Regular cardiac myocyte (primary cell): ENCODE measurements at places on chromosomes 3 and 15. TPM values are rescaled to one million over a fixed set of nuclear protein-coding genes. Genes with fewer than 3 reads are reported as not detected.

Gene CYP1A2
- total RNA-seq = not detected in 2 replicates

Gene KCNH8
- not detected in 2 replicates for total RNA-seq

Gene HDC
- total RNA-seq = not detected in 2 replicates

Gene RAD51
- total RNA-seq = 1.1 and 14.2 TPM in 2 replicates

Gene ZWILCH
- 14.4 and 57.3 TPM in 2 replicates for total RNA-seq

Gene NT5DC2
- total RNA-seq = 25.1 and 93.9 TPM in 2 replicates

Gene ATP6V1A
- total RNA-seq = 130 and 189 TPM in 2 replicates

Gene C3orf20
- total RNA-seq = under 0.01 TPM in 1 of 2 replicates, not detected in the other

Gene CAPN3
- 0.77 and 2.0 TPM in 2 replicates for total RNA-seq

Gene KBTBD12
- total RNA-seq = not detected in 2 replicates

Gene RBP2
- total RNA-seq = not detected in 2 replicates

Gene TGM5
- not detected in 2 replicates for total RNA-seq

Gene IGSF10
- under 0.01 and 0.19 TPM in 2 replicates for total RNA-seq

Gene ACTC1
- not detected in 2 replicates for total RNA-seq

Gene SV2B
- total RNA-seq = not detected in 2 replicates

Gene SYNPR
- total RNA-seq = not detected in 2 replicates

Gene EPHB3
- total RNA-seq = 0.38 and 3.1 TPM in 2 replicates

Gene UPK1B
- total RNA-seq = 0.19 and 2.8 TPM in 2 replicates

Gene CPLX3
- not detected in 2 replicates for total RNA-seq

Gene TGFBR2
- 113 and 252 TPM in 2 replicates for total RNA-seq

Gene CYP1A1
- total RNA-seq = 0.19 and 2.5 TPM in 2 replicates

Gene SEMA5B
- total RNA-seq = under 0.01 and 0.28 TPM in 2 replicates

Gene KIF15
- total RNA-seq = 3.1 and 19.0 TPM in 2 replicates

Gene RAB27A
- 8.2 and 9.6 TPM in 2 replicates for total RNA-seq

Gene DNAH12
- under 0.01 and 0.28 TPM in 2 replicates for total RNA-seq

Gene COL6A5
- not detected in 2 replicates for total RNA-seq

Gene SERPINI1
- total RNA-seq = 2.9 and 13.5 TPM in 2 replicates

Gene PAK6
- 0.56 TPM in 1 of 2 replicates, not detected in the other for total RNA-seq

Gene ZNF385D
- total RNA-seq = 0.85 and 0.96 TPM in 2 replicates

Gene IL17RC
- 24.5 and 27.6 TPM in 2 replicates for total RNA-seq

Gene FBLN2
- 109 and 243 TPM in 2 replicates for total RNA-seq

Gene TMEM42
- total RNA-seq = 13.8 and 18.3 TPM in 2 replicates

Gene GABRA5
- 0.28 TPM in 1 of 2 replicates, not detected in the other for total RNA-seq

Gene PTH1R
- total RNA-seq = 0.38 and 0.85 TPM in 2 replicates

Gene TIMP4
- total RNA-seq = 0.77 and 2.3 TPM in 2 replicates

Gene LRRIQ4
- total RNA-seq = 0.19 TPM in 1 of 2 replicates, not detected in the other

Gene EPHA3
- total RNA-seq = 7.7 and 10.1 TPM in 2 replicates

Gene ACOX2
- total RNA-seq = 10.2 and 13.5 TPM in 2 replicates

Gene UROC1
- total RNA-seq = not detected in 2 replicates
